ENCODE measurements at places on chromosomes 1 and 21. TPM values are rescaled to one million over a fixed set of nuclear protein-coding genes. Genes with fewer than 3 reads are reported as not detected.

Gene PTPN22
- total RNA-seq = 5.7 TPM

Gene TARBP1
- 19.9 TPM for total RNA-seq

Gene C1orf94
- not detected for total RNA-seq

Gene OR2T35
- total RNA-seq = not detected

Gene FASLG
- total RNA-seq = 0.49 TPM

Gene TCP10L
- not detected for total RNA-seq

Gene LHX8
- total RNA-seq = not detected

Gene BTBD19
- total RNA-seq = 2.9 TPM

Gene DMBX1
- not detected for total RNA-seq

Gene KCNK2
- 0.27 TPM for total RNA-seq

Gene NR1I3
- 0.53 TPM for total RNA-seq

Data from left colon (tissue), 2 donors.